Activated naive CD8-positive, alpha-beta T cell treated with anti-CD3 and anti-CD28 coated beads for 36 hours (primary cell): ENCODE measurements at places on chromosomes 12 and 14.

- H3K27ac ChIP-seq = no peak overlapping the region
- H3K36me3 ChIP-seq = no peaks in the 10 kb centered on the region
- peaks cover 1% of the 10 kb centered on the region for H3K4me1 ChIP-seq
Observed at GRCh38 chr14:51621654-51622053, 30.1 kb upstream of the FRMD6 start.

- H3K4me1 ChIP-seq = peaks cover 20% of the 10 kb centered on the region
- H3K27ac ChIP-seq = peak overlapping the region; percentile 87
- no peaks in the 10 kb centered on the region for H3K36me3 ChIP-seq
- H3K27me3 ChIP-seq = no peaks in the 10 kb centered on the region
- peak overlapping the region; percentile 96 for H3K4me3 ChIP-seq
Observed at GRCh38 chr14:31419967-31420318, 407 bp downstream of the HEATR5A start.

GRCh38 chr12:101813117-101813516 is 17.6 kb downstream of the GNPTAB start:
- no peak for DNase-seq
- H3K27ac ChIP-seq = no peak overlapping the region
- H3K27me3 ChIP-seq = no peaks in the 10 kb centered on the region

GRCh38 chr14:77066578-77067172 is 31.4 kb upstream of the CIPC start:
- H3K27me3 ChIP-seq = peaks cover 14% of the 10 kb centered on the region
- no peaks in the 10 kb centered on the region for H3K36me3 ChIP-seq
- DNase-seq = no peak
- no peak overlapping the region for H3K27ac ChIP-seq
- H3K4me3 ChIP-seq = no peak overlapping the region
- no peaks in the 10 kb centered on the region for H3K4me1 ChIP-seq

DNA sequence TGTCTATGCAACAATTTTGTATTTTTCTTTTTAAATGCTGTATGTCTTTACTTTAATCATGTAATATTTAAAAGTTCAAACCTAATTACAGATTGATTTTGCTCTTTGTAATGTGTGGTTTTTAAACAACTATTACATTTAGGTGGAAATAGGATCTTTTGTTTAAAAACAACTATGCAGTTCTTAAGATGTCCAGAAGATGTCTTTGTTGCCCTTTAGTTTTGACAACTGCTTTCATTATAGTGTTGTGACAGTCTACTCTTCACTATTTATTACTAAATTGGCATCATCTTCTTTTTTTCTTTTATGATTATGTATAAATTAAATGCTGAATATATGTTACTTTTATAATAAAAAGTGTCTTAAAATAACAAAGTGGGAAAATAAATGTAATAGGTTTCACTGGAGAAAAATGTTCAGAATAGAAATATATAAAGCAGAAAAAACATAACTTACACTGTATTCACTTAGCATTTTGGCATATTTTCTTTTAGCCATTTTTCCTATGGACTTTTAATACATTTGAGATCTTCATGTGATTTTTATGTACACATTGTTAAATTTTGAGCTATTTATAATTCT is 27.1 kb upstream of the PCNX4 start:
- no peaks in the 10 kb centered on the region for H3K27me3 ChIP-seq
- DNase-seq = no peak
- no peak overlapping the region for H3K27ac ChIP-seq
- H3K4me3 ChIP-seq = no peak overlapping the region
- H3K36me3 ChIP-seq = no peaks in the 10 kb centered on the region

DNA sequence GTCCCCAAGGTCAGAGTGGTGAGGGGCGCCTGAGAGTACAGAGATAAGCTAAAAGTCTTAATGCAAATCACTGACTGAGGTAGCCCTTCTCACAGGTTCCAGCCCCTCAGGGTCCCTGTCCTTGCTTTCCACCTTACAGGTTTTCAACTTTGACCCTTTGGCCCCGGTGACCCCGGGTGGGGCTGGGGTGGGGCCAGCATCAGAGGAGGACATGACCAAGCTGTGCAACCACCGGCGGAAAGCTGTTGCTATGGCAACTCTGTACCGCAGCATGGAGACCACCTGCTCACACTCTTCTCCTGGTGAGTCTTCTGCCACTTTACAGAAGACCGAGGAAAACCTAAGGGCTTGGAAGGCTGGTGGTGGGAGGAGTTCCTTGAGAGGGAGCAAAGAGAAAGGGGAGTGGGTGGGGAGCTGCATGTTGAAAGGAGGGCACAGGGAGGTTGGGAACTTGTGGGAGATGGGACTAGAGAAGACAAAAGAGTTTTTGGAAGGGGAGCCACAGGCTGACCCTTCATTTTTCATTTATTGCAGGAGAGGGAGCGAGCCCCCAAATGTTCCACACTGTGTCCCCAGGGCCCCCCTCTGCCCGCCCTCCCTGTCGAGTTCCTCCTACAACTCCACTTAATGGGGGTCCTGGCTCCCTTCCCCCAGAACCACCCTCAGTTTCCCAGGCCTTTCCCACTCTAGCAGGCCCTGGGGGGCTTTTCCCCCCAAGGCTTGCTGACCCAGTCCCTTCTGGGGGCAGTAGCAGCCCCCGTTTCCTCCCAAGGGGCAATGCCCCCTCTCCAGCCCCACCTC is 2.4 kb downstream of the MBD6 start:
- H3K27me3 ChIP-seq = peaks cover 4% of the 10 kb centered on the region
- peak overlapping the region; percentile 70 for H3K27ac ChIP-seq
- H3K4me3 ChIP-seq = peak overlapping the region; percentile 94
- DNase-seq = no peak
- H3K36me3 ChIP-seq = peaks cover 18% of the 10 kb centered on the region
- H3K4me1 ChIP-seq = peaks cover 43% of the 10 kb centered on the region

- H3K36me3 ChIP-seq = peaks cover 5% of the 10 kb centered on the region
- H3K27ac ChIP-seq = no peak overlapping the region
- no peak overlapping the region for H3K4me3 ChIP-seq
- H3K4me1 ChIP-seq = no peaks in the 10 kb centered on the region
Observed at GRCh38 chr14:88040146-88040545, 35.2 kb downstream of the GPR65 start.

GRCh38 chr14:52730709-52731111 is 744 bp downstream of the STYX start:
- H3K36me3 ChIP-seq = peaks cover 30% of the 10 kb centered on the region
- H3K4me1 ChIP-seq = peaks cover 35% of the 10 kb centered on the region
- peak overlapping the region; percentile 90 for H3K27ac ChIP-seq
- H3K27me3 ChIP-seq = no peaks in the 10 kb centered on the region
- H3K4me3 ChIP-seq = peak overlapping the region; percentile 93
- no peak for DNase-seq

DNA sequence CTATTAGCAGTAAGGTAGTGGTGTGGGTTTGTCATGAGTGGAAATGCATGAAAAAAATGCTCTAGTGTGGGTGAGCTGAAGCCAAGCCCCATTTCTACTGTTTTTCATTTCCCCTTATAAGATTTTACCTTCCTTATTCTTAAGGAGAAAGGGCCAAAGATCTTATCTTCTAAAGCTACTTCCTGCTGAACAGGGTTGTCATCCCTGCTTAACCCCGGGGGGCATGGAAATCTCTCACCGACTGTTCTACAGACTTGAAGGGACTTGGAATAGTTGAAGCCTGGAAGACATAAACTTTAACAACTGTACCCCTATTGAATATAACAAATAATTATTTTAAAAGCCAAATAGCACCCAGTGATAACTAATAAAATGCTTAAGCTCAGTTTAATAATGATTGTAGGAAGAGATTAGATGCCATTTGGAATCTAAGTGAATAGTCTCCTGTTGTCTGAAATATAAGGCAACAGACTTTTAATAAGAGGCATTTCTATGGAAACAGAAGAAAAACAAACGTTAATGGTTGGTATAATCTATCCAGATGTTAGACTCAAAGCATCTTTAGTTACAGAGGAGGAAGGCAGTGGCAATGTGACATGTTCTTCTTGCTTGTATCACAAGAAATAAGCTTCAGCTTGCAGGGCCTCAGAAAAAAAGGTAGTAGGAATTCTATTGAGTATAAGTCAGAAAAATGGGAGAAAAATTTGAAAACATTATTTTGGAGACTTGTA is 1.8 kb upstream of the GMFB start:
- DNase-seq = no peak
- no peak overlapping the region for H3K4me3 ChIP-seq
- H3K36me3 ChIP-seq = peaks cover 17% of the 10 kb centered on the region

DNA sequence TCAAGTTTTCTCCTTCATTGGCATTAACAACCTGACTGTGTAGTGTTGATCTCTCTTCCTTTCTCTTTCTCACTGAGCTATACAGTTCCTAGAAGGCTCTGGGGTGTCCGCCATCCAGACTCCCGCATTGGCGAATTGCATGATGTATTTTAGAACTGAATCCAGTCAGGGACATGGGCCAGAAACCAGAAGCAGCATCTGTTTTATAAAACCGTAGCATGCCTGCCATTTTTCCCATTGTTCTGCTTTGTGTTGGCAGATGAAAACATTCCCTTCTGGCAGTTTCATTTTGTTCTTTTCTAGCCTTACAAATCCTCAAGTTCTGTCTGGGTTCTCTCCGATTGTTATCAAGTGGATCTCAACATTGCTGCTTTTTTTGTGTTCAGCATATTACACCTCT is 268.3 kb upstream of the SEL1L start:
- H3K36me3 ChIP-seq = no peaks in the 10 kb centered on the region
- H3K27me3 ChIP-seq = no peaks in the 10 kb centered on the region
- no peak overlapping the region for H3K27ac ChIP-seq
- no peak for DNase-seq
- H3K4me3 ChIP-seq = no peak overlapping the region

DNA sequence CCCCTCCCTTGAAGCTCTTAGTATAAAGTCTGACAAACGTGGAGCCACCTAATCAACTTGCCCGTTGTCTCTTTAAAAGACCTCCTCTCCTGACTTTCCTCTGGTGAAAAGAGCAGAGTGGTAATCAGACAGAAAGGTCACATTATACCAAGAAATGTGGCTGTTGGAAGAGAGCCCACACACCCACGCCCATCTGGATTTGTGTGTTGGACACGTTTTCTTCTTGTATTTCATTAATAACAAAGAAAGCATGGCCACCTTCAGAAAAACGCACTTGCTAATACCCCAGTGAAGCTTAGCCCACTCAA is 41.3 kb downstream of the CCDC60 start:
- no peaks in the 10 kb centered on the region for H3K4me1 ChIP-seq
- DNase-seq = no peak
- no peak overlapping the region for H3K27ac ChIP-seq
- peaks cover 10% of the 10 kb centered on the region for H3K27me3 ChIP-seq
- H3K36me3 ChIP-seq = no peaks in the 10 kb centered on the region
